NCI-H510A (cell line): ENCODE measurements at places on chromosomes 5 and 9.

DNA sequence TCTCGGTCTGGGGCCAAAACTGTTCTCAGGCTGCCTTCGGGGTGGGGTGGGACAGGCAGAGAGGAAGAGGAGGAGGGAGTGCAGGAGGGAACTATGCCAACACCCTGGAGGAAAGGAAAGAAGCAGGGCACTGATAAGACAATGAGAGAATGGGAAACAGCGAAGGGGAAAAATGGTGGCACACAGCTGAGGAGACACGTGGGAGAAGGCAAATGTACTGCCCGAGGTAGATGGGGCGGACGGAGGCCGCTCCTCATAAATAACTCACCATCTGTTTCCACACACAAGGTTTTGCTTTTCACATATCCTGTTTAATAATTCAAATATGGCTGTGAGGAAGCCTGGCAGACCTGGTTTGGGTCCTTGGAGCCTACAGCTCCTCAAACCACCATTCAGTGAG lies 148.2 kb upstream of the LRRTM2 start:
- no peak for DNase-seq

DNA sequence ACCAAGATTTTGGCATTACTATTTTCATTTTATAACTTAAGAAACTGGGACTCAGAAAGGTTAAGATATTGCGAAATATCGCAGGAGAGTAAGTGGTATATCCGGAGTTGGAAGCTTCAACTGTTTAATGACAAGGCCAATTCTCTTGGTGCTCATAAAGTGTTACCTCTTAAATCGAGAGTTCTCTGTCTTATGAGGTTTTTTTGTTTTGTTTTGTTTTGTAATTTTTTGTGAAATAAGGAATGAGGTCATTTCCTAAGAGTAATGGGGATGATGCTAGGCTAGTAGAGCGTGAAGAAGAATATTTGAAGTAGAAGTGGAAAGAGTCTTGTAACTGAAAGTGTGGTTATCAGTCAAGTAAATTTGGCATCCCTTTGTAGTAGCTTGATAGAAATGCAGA lies 183.2 kb upstream of the DAB2 start:
- DNase-seq: no peak

DNA sequence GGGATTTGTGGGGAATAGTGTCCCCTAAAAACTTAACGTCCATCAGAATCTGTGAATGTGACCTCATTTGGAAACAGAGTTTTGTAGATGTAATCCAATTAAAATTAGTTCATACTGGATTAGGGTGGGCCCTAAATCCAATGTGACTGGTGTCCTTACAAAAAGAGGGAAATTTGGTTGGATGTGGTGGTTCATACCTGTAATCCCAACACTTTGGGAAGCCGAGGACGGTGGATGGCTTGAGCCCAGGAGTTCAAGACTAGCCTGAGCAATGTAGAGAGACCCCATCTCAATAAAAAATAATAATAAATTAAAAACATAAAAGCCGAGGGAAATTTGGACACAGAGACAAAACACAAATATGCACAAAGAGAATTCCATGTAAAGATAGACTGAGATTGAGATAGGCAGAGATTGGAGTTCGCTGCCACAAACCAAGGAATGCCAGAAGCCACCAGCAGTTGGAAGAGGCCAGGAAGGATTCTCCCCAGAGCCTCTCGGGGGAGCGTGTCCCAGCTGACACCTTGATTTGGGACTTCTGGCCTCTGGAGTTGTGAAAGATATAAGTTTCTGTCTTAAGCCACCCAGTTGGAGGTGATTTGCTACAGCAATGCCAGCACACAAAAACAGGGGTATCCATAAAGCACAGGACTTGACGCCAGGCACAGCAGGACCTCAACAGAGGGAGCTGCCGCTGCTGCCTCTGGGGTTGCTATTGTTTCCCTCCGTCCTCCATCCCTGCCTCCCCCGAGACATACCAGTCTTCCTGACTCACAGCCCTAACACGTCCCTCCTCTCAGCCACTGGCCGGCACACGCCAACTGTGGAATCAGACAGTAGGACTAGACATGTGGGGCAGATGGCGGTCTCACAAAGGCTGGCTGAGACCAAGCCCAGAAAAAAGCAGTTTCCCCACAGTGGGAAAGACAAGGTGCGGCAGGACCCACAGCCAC lies 73.8 kb upstream of the IL17B start:
- DNase-seq: no peak

- no peak for DNase-seq
Measured at GRCh38 chr9:93051680-93052089, 6.8 kb upstream of the SUSD3 start.

GRCh38 chr9:116162241-116162781 lies 8.7 kb downstream of the PAPPA start:
- no peak for DNase-seq

- DNase-seq: no peak
Measured at GRCh38 chr5:141598391-141599345, 20.1 kb downstream of the DIAPH1 start.

DNA sequence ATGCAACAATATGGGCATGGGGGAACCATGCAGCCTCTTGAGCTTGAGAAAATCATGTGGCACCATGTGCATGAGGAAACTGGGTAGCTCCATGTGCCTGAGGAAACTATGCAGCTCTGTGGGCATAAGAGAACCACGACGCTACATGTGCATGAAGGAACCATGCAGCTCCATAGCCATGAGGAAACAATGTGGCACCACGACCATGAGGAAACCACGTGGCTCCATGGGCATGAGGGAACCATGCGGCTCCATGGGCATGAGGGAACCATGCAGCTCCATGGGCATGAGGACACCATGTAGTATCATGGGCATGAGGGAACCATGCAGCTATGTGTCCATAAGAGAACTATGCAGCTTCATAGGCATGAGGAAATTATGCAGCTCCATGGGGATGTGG lies 140.8 kb downstream of the CAVIN4 start:
- no peak for DNase-seq

DNA sequence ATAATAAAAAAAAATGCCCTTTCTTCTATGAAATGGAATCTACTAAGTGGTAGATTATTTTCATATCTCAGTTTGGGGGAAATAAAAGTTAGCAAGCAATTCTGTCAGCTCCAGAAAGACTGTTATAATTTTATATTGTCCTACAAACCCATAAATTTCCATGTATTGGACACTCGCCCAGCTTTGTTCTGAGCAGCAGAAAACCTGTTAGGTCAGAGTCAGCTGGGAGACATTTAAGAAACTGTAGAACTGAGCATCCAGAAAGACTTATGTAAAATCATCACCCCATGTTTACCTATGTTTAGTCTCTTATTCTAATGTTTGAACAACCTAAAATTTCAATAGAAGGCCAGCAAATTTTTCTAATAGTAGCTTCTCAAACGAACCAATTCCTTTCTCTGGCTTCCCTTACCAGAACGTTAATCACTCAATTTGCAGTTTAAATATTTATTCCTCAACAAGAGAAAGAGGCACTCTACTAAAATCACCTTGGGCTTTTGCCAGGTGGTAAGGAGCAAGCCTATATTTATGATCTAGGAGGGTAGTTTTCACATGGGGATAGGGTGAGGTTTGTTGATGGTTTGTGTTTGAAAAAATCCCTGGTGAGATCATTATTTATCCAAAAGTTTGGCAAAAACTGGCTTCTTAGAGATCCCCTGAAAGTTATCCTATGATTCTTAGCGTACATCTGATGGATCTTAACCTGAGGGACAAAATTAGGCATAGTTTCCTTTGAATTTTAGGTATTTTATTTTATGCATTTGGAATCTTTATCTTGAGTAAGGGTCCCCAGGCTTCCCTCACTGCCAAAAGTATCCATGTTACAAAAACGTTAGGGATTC lies 34.4 kb downstream of the MACROH2A1 start:
- DNase-seq: no peak

DNA sequence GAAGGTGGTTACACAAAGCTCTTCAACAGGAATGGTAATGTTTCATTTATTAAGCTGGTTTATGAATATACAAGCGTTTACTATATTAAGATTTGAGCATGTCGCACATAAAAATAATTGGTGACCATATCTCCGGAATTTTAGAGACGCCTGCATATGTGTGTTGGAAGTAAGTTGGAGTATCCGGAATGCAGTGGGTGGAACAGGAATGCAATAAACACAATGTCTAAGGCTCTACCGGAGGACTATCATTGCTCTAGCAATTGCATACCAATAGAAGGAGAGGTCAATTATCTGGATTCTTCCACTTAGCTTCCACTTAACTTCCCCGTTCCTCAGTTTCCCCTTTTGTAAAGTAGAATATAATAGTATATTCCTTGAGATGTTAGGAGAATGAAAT lies 1.1 kb upstream of the CEP78 start:
- no peak for DNase-seq

GRCh38 chr5:132050136-132050535 lies 10.3 kb upstream of the IL3 start:
- DNase-seq: no peak
